ENCODE measurements at places on chromosomes 1 and 21.

DNA sequence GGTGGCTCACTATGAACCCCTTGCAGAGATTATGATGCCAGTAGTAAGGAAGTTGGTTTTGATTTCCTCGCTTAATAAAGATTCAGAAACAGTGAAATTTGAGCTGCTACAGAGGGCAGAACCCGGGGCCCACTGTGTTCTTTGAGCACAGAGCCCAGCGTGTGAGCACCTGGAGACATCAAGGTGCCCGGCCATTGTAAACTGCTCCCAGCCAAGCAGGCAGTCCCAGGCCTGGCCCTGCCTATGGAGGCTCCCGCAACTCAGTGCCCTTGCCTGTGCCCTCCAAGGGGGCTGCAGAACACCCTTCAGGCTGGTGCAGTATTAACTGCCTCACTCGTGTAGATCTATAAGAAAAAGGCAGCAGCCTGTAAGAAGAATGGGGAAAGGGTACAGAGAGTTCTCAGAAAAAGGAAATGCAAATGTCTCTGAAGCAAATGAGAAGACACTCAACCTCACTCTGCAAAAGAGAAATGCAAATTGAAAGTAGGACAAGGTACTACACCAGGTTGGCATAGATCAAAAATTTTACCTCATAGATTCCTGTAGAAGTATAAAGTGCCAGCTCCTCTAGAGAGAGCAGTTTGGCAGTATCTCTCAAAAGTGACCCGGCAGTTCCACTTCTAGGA is 323.7 kb downstream of the HHAT start:
- no peak for DNase-seq

- DNase-seq, result no peak
These were observed 41.2 kb downstream of the SKI start for GRCh38 chr1:2269193-2269921.

GRCh38 chr21:41761211-41761933 is 5.5 kb downstream of the RIPK4 start:
- no peak for DNase-seq

DNA sequence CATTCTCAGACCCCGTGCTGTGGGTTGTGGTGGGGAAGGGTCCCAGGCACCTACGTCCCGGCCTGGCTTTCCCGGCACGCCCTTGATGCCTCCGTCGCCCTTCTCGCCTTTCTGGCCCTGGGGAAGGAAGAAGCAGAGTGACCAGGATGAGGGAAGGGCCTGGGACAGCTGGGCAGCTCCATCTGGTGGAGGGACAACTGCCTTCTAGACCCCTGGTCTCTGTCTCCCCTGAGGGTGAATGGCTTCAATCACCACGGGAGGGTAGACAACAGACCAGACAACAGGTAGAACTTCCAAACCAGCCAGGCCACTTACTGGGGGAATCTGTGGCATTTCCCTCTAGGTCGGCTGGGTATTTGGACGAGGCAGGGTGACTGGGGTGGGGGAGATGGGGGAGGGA is 11.9 kb downstream of the COL16A1 start:
- no peak for DNase-seq

DNA sequence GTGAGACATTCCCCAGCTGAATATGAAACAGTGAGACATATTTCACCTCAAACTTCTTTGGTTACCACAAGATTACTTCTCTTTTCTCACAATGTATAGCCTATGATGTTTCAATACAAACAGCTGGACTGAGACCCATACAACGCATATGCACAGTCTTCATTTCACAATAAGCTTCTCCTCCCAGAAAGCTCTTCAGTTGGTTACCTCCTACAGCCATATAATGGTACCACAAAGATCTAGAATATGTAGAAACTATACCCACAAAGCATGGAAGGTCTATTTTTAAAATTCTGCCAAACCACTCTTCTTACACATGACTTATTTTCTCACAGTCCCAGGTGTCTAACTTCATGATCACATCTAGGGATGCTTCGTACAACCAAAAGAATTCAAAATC is 70.8 kb downstream of the JAK1 start:
- no peak for DNase-seq

DNA sequence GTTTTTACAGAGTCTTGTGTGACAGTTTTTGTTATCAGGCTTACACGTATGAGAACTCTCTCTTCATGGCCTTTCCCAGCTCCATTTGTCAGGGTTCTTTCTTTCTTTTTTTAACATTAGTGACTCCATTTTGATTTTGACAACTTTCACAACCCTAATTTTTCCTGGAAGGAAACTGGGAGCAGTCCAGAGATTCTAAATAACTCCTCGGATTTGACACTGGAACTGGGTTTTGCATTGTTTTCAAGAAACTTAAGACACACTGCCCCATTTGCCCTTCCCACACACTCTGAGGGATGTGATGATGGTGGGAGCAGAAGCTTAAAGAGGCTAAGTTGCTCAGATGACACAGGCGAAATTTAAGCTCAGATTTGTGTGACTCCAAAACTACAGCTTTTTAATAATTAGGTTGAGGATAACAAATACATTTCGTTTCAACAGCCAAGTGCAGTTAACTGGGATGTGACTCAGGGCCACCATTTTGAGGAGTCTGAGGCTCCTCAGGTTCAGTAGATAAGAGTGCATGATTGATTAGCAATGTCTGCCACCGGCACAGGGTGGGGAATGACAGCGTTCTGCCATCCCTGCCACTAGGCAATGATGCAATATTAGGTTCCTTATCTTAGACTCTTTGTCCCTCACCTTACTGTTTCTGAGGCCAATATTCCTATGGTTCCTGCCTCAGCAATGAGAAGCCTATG is 95.1 kb upstream of the ATP1A1 start:
- DNase-seq, result no peak

- no peak for DNase-seq
These were observed 15.7 kb upstream of the PDXK start for GRCh38 chr21:43703035-43703880.

- DNase-seq, result no peak
These were observed 49.5 kb downstream of the NRDC start for GRCh38 chr1:51829058-51829457.

DNA sequence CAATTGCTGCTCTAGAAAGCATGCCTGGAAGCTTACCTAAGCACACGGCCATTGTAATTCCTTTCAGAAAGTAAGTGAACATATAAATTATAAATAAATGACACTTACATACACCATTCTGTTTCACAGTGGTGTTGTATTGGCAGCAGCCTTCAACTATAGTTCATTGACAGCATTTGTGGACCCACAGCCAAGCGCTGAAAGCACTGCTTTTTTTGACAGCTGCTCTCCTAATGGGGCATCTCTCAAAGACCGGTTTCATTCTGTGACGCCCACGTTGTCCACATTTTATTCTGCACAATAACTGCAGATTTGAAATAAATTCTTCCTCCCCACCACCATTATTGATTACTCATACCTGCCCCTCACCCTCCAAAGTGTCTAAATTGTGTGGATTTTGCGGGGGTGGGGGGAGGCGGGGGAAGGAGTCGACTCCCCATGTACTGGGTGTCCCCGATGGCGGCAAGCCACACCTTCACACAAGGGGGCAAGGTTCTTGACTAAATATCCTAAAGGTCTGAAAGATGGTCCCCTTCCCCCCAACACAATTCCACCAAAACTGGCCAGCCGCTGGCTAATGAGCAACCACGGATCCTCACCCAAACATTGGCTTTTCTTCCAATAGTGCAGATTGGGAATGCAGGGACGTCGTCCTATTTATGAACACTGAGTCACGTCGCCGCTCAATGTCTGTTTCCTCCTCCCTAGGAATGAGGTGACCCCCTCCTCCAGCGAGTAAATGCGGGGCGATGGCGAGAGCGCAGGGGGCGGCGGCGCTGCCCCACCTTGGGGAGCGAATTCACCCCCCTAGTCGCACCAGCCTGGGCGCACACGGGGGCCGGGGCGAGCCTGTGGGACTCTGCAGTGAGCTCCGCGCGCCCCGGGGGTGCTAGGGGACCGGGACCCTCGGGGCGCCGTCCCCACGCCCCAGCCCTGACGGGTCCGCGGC is 960 bp downstream of the RCAN1 start:
- DNase-seq, result no peak

GRCh38 chr1:169561692-169562091 is 24.6 kb downstream of the F5 start:
- no peak for DNase-seq

GRCh38 chr1:237384213-237384612 is 342.2 kb downstream of the RYR2 start:
- no peak for DNase-seq

DNA sequence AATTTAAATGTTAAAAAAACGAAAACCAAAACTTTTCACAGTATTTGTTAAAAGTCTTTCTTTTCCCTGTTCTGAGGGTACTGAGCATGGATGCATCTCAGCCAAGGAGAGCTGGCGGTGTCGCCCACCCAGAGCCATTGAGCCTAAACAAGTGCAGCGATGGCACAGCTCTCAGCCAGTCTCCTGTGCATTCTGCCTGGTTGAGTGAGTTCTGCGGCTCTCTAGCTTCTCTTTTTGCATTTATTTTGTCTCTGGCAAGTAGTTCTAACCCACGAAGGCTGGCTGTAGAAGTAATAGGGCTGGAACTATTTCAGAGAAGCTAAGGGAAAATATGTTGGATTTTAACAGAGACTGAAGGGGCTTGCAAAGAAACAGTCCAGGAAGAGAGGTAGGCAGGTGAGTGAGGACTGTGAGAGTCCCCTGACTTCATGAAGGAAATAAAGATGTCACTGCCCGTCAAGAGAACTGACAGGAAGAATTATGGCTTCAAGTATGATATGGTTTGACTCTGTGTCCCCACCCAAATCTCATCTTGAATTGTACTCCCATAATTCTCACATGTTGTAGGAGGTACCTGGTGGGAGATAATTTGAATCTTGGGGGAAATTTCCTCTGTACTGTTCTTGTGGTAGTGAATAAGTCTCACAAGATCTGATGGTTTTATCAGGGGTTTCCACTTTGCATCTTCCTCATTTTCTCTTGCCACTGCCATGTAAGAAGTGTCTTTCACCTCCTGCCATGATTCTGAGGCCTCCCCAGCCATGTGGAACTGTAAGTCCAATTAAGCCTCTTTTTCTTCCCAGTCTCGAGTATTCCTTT is 35.7 kb upstream of the LIN9 start:
- DNase-seq, result no peak

DNA sequence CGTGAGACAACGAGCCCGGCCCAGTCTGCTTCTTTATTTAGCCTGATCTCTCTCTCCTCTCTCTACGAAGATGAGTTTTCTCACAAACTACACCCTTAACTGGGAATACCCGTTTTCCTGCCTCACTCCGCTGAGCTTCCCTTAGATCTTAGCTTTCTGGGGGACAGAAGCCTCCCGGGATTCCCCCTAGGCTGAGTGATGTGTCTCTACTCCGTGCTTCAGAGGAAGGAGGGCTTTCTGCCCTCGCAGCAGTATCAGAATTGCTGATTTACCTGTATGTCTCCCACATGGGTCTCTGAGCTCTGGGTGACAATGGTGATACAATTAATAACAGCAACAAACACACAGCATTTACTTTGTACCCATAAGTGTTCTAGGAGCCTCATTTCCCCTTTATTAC is 1.0 kb downstream of the ZBTB17 start:
- no peak for DNase-seq

DNA sequence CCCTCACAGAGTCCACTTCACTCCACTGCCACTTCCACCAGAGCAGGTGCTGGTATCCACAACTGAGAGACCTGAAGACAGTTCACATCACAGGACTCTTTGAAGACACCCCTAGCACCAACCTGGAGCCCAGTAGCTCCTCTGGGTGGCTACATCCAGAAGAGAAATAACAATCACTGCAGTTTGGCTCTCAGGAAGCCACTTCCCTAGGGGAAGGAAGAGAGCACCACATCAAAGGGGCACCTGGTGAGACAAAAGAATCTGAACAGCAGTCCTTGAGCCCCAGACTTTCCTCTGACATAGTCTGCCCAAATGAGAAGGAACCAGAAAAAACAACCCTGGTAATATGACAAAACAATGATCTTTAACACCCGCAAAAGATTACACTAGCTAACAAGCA is 113.2 kb downstream of the TENT5C start:
- no peak for DNase-seq

DNA sequence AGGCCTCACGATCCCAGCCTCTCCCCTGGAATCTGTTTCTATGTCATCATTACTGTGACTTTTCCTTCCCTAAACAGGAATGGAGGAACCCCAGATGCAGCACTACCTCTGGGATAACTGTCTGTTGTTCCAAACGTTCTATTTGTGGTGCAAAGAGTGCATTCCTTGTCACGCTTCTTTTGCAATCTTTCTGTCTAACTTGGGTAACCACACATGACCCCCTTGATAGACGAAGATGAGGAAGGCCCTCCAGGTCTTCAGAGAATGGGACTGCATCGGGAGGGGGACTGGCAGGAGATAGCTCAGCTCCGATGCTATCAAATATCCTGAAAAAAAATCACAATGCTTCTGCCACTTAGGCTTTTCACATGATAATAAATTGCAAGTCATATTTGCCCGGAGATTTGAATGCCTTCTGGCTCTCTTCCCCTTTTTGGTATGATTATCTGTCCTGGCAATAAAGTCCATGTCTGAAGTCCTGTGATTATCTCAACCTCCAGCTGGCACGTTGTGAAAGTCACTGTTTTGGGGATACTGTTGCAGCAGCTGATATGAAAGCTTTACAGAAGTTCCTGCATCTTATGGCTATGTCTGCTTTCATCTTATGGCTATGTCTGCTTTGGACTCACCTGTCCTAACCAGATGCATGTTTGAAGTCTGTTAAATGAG is 148.7 kb upstream of the LMO4 start:
- no peak for DNase-seq

GRCh38 chr1:68868606-68869005 is 371.7 kb upstream of the DEPDC1 start:
- DNase-seq, result no peak

GRCh38 chr21:18041012-18041411 is 203.6 kb upstream of the CHODL start:
- DNase-seq, result peak; percentile 74

GRCh38 chr1:33234588-33234990 is 21.7 kb upstream of the ZNF362 start:
- DNase-seq, result no peak

DNA sequence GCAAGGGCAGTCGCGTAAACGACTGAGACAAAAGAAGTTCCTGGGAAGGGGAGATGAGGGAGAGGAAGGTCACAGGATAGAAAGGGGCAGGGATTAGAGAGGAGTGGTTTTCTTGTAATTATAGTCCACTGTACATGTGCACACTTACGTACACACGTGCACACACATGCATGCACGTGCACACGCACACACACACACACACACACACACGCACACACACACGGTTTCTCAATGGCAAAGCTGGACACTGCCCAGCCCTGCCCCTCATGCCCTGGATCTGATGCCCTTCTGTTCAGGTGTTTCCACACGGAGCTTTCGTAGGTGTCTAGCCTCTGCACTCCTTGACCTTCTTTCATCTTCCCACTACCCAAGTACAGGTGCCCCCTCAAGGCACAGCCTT is 3.9 kb downstream of the OR2B11 start:
- DNase-seq, result no peak

DNA sequence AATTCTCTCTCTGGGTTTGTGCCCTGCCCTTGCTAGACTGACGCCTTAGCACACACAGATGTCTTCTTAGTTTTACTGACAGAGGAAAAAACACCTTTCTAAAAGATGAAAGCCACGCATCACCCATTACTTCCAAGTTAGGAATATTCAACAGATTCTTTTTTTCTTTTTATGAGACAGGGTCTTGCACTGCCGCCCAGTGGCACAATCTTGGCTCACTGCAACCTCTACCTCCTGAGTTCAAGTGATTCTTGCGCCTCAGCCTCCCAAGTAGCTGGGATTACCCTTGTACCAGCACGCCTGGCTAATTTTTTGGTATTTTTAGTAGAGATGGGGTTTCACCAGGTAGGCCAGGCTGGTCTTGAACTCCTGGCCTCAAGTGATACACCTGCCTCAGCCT is 169.2 kb downstream of the APP start:
- no peak for DNase-seq
